ENCODE measurements at places on chromosomes 2 and 18.

GRCh38 chr2:175904035-175904434 lies 98.0 kb downstream of the LNPK start:
- no peak for DNase-seq

- no peak for DNase-seq
Measured at GRCh38 chr18:25187521-25188192, 164.3 kb downstream of the ZNF521 start.

DNA sequence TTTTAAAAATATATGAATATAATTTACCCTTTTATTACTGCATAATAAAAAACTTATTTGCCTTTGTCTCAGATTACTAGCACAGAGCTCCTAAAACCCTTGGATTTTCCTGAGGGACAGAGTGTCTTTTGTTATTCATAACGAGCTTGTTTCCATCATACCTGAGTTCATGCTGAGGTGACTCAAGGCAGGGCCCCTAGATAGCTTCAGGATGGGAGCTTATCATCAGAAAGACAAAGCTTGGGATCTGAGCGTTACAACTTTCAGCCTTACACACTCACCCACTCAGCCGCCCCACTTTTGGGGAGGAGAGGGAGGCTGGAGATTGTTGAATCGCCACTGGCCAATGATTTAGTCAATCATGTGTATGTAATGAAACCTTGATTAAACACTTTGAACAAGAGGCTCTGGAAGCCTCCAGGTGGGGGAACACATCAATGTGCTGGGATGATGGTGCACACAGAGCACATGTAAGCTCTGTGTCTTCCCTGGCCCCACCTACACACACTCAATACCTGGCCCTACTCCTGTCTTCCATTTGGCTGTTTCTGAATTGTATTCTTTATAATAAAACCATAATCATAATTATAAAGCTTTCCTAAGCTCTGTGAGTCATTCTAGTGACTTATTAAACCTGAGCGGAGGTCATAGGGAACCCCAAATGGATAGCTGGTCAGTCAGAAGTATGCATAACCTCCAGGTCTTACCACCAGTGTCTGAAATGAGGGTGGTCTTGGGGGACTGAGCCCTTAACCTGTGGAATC lies 28.5 kb upstream of the DNAH7 start:
- DNase-seq, result no peak

GRCh38 chr2:188452084-188452483 lies 160.4 kb downstream of the GULP1 start:
- DNase-seq, result no peak

DNA sequence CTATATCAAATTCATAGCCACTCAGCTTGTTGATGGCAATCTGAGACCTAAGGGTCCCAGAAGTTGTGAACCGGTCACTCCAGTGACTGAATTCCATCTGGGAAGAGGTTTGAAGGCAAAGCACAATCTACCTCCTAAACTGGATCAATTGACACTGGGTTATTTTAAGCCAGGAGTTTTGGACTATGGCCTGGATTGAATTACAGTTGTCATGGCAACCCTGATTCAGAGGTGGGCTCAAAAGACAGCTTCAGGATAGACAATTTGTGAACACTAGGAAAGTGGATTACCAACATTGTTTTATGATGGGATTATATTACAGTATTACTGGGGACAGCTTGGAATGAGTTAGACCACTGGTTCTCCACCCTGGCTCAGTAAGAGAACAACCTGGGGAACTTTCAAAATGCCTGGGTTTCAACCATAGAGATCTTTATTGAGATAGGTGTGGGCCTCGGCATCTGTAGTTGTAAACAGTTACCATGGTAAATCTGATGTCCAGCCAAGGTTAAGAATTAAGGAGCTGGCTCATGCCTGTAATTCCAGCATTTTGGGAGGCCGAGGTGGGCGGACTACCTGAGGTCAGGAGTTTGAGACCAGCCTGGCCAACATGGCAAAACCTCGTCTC lies 58.8 kb downstream of the MFSD6 start:
- no peak for DNase-seq

DNA sequence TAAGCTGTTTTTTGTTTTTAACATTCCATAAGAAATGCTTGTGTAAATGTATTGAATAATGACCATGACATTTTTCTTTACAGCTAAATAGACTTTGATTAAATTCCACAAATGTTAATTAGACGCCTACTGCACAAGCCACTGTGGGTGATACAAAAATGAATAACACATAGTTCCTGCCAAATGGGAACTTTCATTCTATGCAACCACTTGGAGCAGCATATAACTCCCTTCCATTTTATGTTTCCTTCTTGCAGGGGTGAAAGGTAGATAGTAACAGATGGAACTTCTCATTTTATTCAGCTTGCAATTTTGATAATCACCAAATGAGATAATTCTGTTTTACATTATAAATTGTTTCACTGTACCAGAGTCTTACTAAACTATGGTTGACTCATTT lies 70.0 kb upstream of the THUMPD2 start:
- DNase-seq, result no peak

- DNase-seq, result no peak
Measured at GRCh38 chr2:107340955-107341354, 455.0 kb upstream of the ST6GAL2 start.

DNA sequence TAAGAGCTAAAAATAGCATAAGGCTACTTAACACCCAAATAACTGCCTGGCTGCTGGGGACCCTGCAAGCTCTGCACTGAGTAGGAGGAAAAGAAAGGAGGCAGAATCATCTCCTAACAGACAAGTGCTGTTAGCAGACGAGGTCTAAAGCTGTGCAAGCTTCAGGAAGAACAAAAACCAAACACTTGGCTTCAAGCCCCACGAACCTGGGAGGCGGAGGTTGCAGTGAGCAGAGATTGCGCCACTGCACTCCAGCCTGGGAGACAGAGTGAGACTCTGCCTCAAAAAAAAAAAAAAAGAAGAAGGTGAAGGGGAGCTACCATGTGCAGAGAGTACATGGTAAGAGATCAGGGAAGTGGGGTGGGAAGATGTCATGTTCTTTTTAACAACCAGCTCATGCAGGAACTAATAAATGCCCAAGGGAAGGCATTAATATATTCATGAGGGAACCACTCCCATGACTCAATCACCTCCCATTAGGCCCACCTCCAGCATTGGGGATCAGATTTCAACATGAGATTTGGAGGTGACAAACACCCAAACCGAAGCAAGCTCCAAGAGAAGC lies 28.8 kb upstream of the INO80C start:
- DNase-seq, result no peak

- no peak for DNase-seq
Measured at GRCh38 chr2:39368376-39368775, 68.7 kb downstream of the MAP4K3 start.

Data from activated T-cell treated with anti-CD3 and anti-CD28 coated beads, Interleukin-2, amount 50 U/mL, for 72 hours (primary cell).